HS-27A (cell line): ENCODE measurements at places on chromosomes 16 and 17.
A peak's percentile ranks its signal among the peaks of the same experiment; 100 is the strongest.

GRCh38 chr17:17156107-17156506 lies 50.0 kb downstream of the PLD6 start:
- no peak for DNase-seq

- DNase-seq = peak; percentile 100
Observed at GRCh38 chr17:15954222-15954621, 9.3 kb downstream of the ADORA2B start.

DNA sequence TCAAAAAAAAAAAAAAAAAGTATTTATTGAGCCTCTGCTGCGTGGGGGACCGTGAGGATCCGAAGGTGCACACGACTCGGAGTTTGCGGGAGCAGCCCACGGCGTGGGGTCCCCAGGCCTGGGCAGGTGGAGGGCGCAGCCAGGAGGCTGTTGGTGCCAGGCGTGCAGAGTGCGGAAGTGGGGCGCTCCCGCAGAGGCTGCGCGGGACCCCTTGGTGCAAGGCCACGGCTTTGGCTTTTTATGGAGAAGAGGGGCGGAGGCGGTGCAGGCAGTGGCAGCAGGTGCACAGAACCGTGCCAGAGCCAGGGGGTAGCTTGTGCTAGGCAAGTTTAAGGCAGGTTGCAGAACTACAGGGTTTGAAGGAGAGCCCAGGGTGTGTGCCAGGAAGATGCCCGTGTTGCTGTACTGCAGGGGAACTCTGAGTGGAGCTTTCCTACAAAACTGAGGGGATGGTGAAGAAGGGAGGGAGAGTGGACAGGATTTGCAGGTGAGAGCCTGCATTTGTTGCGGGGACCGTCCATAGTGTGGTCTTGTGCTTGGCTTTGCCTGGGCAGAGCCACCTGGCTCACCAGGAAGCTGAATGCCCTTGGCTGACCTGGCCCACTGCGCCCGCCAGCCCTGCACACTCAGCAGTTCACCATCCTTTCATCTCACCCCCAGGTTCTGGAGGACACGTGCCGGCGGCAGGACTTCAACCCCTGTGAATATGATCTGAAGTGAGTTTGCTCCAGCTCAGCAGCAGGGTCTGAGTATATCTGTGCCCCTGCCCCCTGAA lies 1.3 kb downstream of the ASPSCR1 start:
- no peak for DNase-seq

GRCh38 chr16:56093055-56093454 lies 98.2 kb upstream of the GNAO1 start:
- DNase-seq = no peak

GRCh38 chr17:42457107-42457792 lies 1.4 kb upstream of the ATP6V0A1 start:
- no peak for DNase-seq

DNA sequence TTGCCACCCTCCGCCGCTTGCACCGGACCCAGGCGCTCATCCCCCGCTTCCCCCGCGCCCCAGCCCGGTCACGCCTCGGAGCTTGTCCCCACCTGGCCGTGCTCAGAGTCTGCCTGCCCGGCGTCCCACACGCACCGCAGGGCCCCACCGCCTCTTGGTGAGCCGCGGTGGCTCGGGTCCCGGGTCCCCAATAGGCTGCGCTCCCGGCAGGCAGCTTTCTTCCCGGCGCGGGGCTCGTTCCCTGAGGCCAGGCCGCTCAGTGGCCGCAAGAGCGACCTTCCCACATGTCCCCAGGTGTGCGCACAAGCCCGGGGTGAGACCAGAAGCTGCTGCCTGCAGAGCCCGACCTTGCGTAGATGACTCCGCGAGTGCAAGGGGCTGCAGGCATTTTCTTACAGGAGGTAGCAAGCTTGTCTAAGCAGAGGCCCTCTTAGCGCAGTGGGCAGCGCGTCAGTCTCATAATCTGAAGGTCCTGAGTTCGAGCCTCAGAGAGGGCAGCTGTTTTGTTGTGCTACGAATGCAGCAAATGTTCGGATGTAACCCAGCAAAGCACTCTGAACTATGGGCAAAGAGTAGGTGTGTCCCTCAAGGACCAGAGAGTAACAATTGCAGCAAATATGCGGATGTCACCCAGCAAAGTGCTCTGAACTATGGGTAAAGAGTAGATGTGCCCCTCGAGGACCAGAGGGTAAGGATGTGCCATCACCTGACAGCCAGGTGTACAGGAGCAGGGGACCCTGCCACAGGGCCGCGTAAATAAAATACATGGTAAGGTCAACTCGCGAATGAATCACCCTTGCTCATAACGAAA lies 15.6 kb downstream of the TLE7 start:
- no peak for DNase-seq

GRCh38 chr17:13160296-13160695 lies 142.5 kb upstream of the ELAC2 start:
- no peak for DNase-seq

DNA sequence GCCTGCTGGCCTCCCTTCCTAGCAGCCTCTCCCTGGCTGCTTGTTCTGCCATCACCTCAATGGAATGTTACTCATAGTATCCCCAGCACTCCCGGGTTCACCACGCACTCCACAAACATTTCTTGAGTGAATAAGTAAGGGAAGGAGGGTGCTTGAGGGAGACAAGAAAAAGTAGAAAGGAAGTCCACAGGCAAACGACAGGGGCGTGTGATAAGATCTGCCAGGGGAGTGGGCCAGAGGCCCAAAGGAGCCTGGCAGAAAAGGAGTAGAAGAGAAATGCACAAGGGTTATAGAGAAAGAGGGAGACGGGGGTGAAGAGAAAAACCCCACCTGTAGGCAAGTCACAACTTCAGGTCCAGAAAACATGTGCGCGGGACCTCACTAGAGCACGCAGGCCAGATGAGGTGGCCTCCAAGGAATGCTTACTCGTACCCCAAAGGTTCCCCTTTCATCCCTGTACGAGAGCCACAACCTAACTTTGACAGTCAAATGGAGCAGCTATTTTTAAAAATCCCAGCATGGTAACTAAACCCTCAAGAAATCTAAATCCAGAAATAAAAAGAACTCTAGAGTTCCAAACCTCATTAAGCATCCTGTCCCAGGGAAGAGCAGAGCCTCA lies 6.6 kb downstream of the ZDHHC7 start:
- peak; percentile 92 for DNase-seq

DNA sequence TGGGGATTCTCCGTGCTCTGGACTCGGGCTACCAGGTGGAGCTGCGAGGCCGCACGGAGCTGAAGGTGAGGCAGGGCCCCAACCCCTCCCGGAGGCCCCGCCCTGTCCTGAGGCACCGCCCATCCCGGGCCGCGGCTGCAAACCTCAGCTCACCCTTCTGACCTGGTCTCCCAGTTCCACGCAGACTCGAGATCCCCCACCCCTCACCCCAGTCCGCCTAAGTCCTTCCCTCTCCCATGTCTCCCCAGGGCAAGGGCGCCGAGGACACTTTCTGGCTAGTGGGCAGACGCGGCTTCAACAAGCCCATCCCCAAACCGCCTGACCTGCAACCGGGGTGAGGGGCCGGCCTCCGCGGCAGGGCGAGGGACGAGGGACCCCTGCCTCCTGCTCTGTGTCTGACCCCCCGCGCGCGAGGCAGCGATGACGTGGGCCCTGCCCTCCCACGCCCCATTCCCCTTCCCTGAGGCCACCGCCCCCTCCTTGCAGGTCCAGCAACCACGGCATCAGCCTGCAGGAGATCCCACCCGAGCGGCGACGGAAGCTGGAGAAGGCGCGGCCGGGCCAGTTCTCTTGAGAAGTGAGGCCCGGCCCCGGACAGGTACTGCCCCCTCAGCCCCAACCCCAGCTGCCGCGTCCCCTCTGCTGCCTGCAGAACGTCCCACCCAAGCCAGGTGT lies 13.7 kb downstream of the GUCY2D start:
- DNase-seq = no peak

GRCh38 chr16:1157639-1158455 lies 4.9 kb downstream of the CACNA1H start:
- DNase-seq = no peak

DNA sequence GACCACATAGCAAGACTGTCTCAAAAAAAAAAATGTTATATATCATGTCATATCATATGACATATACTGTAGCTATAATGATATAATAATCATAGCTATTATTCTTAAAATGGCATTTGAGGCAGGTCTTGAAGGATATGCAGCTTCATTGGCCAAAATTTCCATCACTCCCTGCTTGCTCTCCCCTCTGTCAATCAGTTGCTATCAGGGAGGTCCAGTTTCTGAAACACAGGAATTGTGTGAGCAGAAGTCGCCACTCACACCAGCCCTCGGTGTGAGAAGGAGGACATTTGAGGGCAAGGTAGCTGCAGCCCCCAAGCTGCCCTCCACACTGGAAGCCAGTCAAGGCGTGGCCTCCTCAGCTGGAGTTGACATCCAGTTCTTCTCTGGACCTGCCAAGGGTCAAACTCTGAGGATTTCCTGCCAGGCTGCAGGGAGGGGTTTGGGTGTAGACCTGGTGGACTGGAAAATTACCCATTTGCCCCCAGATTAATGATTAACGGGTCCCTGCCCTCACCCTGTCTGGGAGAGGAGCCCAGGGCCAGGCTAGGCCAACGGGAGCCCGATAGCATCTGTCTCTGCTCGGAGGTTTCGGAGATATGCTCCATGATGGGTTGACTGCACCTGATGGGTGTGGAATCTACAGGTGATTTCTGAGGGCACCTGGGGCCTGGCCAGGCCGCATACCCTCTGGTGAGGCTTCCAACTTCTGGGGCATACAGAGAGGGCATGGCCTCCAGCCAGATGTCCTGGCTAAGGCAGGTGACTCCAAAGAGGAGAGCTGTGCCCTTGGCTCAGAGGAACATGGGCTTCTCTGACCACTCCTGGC lies 18.8 kb downstream of the WNT9B start:
- DNase-seq = no peak

GRCh38 chr17:78944956-78945355 lies 19.8 kb upstream of the TIMP2 start:
- no peak for DNase-seq

GRCh38 chr16:15443753-15444152 lies 9.4 kb downstream of the BMERB1 start:
- no peak for DNase-seq

GRCh38 chr17:2925011-2925410 lies 128.8 kb downstream of the RAP1GAP2 start:
- DNase-seq = no peak

DNA sequence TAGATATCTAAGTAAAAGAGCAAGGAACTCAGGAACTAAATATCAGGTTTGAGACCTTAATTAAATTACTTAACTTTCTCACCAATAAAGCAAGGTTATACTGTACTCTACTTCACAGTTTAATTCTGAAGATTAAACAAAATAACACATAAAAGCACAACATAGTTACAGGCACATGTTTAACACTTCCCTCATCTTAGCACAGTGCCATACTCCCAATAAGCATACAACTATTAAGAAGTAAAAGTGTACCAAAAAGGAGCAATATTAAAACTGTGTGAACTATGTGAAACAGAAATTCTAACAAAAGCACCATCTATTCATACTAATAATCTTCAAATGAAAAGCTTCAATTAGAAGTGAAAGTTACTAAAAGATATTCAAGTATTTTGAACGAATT lies 2.2 kb downstream of the APPBP2 start:
- no peak for DNase-seq

DNA sequence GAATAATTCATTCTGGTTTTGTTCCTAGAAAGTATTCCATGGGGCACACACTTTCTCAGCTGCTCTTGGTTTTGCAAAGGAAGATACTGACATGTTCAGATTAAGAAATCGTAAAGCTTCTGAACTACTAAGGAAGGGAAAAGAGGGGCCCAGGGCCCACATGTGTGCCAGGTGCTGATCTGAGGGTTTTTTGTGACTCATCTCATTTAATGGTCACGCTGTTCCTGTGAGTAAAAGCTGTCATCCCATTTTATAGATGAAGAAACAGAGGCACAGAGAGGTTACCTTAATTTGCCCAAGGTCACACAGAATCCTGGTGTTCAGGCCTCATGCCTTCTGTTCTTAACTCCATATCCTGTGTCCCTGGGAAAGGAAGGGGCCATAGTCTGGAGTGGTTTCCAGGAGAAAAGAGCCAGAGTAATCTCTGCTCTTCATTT lies 113.2 kb downstream of the MSI2 start:
- no peak for DNase-seq

DNA sequence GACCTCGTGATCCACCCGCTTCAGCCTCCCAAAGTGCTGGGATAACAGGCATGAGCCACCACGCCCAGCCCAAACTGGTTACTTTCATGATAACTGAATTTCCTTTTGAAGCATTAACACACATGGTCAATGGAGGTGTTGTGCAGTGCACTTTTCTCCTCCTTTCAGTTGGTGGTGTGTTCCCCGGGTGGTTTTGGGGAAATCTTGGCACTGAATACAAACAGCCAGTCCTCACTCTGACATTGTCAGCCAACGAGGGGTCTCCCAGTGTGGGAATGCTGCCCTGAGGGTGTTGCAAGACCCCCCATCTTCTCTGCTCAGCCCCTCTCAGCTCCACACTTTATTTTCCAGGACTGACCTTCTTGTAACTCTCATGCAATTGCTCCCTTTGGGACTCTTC lies 70.5 kb downstream of the SOX9 start:
- DNase-seq = no peak

DNA sequence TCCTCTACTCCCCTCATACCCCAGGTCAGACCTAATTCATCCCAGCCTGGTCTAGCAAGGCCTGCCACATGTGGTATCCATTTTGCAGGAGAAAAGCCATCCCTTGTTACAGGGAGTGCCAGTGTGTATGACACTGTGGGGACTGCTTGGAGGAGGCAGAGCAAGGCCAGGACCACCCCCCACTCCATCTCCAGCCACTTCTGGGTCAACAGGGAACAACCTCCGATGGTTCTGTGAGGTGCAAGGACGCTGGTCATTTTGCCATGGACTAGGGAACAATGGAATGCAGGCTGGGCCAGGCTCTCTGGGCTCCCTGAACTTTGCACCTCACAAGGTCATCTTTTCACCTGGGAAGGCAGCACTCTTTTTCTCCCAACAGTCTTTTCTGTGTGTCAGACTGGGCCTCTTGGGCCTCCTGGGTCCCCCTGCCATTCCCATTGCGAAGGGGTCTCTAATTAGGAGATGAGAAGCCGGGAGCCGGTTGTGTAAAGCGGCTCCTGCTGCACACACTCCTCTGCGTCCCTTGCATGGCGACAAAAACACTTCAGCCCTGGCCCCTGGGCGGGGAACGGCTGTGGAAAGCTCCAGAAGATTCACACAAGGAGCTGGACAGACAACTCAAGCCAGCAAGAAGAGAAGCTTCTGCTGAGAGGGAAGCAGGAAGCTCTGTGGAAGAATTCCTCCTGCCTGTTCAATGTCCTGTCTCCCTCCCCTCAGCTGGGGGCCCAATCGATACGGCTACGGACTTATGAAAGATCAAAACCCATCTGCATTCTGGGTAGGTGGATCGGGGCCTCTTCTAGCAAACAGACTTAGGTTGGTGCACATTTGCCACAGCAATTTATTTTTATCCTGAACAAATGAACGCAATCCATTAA lies 38.5 kb upstream of the MTSS2 start:
- DNase-seq = no peak

DNA sequence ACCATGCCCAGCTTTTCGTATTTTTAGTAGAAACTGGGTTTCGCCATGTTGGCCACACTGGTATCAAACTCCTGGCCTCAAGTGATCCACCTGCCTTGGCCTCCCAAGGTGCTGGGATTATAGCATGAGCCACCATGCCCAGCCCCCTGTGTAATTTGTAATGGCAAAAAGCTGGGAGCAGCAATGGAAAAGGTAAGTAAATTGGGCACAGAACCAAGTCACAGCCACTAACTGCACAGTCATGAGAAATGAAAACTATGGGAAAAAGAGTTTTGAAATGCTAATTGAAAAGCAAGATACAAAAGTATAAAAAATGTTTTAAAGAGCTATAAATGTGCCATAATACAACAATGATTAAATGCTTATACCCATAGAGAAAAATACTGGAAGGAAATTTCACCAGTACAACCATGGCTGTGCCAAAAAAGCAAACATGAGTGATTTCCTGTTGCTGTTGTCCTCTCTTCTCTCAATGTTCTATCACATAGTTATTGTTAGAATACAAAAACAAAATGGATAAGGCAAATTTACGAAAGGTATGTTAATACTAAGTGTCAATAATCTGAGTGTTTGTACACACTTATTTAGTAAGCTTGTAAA lies 6.2 kb downstream of the NTAN1 start:
- DNase-seq = no peak
